Stimulated activated CD8-positive, alpha-beta memory T cell treated with anti-CD3 and anti-CD28 coated beads, Interleukin-7, amount 100 ng/mL, for 24 hours (primary cell): ENCODE measurements at places on chromosomes 5 and 9.

DNA sequence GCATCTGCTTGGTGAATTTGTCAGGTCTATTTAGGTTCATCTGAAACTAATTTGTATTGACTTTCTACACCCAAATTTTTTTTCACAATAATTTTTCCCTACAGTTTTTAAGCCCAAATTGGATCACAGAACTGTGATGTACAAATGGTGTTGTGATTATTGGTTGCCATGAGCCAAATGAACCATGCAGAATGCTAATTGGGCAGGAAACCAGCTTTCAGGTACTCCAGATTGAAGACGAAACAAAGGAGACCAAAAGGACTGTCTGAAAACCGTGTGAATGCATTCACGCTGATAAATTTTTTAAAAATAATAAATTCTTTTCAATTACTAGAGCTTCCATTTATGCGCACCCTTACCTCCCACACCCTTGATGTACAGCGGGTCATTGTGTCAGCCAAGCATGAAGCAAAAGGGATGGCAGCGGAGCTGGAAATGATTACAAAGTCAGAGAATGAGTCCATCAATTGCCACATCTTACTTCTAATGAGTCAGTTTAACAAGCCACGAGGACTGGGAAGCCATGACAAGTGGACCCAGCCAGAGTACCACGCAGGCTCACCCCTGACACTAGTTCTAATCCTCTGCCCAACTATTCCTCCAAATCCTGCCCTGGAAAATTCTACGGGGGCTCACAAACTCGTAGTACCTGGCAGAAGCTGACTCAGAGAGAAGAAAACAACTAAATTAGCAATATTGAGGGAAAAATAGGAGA is 66.5 kb downstream of the SEMA6A start:
- DNase-seq = no peak

DNA sequence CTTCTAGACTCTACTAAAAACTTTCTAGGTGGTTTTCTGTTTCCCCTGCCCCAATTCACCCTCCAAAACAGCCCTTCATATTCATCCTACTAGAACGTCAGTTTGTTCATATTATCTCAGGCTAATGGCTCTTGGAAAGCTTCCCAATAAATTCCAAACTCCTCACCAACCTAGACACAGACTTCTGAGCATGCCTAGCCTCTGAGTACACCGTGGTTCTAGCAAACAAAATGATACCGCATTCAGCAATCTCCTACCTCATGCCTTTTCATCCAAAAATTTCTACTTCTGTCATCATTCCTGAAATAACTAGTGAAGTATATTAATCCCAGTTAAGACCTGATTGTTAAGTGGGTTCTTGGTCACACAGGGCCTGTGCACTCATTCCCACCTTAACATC is 46.5 kb upstream of the NR5A1 start:
- no peak for DNase-seq

DNA sequence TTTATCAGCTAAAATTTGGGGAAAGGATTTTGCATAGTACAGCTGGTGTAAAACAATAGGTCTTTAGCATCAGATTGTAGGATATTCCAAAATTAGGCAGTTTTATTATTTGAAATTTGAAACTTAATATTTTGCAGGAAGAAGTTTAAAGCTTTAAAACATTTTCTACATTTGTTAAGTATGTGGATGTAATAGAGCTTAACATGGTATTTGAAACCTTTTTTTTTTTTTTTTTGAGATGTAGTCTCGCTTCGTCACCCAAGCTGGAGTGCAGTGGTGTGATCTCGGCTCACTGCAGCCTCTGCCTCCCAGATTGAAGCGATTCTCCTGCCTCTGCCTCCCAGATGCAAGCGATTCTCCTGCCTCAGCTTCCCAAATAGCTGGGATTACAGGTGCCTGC is 2.9 kb downstream of the DENND4C start:
- no peak for DNase-seq

DNA sequence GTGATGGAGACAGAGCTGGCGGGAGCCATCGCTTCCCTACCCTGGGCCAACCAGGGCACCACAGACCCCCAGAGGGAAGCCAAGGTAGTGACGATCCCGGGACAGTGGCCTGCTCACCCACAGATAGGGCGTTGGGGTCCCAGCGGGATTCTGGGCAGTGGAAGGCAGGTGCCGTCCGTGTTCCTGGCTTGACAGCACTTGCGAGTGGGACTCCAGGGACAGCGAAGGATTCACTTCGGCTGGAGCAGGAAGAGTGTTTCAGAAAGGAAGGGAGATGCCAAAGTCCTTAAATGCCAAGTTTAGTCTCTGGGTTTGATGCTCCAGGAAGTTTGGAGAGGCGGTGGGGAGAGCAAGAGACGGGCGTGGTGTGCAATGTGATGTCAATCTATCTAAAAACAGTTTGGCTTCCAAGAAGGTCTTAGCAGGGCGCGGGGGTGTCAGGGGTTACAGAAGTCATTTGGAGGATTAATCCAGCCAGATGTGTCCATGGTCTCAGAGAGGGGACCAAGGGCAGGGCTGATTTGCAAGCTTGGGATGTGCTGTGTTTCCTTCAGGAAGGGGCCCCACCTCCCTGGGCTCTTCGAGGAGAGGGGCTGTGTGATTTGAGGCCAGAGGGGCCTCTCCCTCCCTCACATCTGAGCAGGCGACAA is 74.9 kb downstream of the NTNG2 start:
- DNase-seq = no peak
